WTC11 (cell line): ENCODE measurements at places on chromosomes 1 and 21.
A peak's percentile ranks its signal among the peaks of the same experiment; 100 is the strongest.

GRCh38 chr1:230648114-230648513, 5.8 kb downstream of the COG2 start:
- DNase-seq: no peak

DNA sequence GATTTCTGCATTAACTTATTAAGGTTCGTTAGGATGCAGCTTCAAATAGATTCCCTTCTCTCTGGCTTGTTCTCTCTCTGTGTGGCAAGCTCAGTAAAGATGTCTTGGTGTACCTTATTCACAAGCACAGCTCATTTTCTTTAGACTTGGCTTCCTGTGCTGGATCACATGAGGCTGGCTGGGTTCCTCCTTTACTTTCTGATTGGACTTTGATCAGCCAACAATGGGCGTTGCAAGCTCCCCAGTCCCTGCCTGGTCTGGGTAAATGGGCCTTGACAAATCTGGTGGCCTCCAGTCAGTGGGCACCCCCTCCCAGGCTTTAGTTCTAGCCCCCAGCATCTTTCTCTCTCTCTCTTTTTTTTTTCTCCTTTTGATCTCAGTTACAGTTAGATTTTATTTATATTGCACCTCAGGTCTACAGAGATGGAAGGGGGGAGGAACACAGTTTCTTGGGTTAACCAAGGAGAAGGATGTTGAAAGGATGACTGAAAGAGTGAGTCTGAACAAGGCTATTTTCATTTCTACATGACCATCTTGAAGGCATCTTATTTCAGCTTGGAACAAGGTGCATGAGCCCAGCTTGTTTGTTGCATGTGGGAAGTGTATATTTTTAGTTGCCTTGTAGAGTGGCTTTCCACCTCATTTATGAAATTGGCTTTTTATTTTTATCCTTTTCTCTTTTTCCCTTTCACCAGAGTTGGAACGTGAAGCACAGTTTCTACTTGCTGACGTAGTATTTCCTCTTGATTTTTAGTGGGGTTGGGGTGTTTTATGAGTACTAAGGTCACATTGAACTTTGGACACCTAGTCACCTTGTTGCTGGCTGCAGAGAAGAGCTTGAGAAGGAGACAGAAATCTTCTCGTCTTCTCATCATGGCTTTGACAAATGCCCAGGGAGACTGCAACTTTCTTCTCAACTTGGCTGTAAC, 77.1 kb downstream of the PBX1 start:
- no peak for DNase-seq

DNA sequence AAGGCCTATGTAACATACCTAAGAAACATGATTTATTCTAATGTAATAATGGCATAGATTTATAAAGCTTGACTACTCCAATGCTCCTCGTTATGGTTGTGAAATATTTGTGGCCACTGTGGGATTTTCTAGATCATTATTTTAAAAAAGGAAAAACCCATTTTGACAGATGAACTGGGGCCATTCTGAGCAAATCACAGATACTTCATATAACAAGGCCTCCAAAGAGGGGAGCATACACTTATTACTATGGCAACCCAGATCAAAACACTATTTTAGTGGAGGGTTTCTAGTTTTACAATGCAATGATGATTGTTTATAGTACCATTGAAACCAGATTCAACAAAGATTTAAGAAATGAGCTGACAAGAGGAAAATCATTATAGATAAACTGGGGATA, 346.6 kb downstream of the ZNF326 start:
- DNase-seq: no peak

- no peak for DNase-seq
Observed at GRCh38 chr21:31670070-31670469, 10.6 kb downstream of the SOD1 start.

- no peak for DNase-seq
Observed at GRCh38 chr1:33429332-33429731, 1.6 kb downstream of the PHC2 start.

- no peak for DNase-seq
Observed at GRCh38 chr1:172991674-172992400, 58.9 kb downstream of the TNFSF18 start.

DNA sequence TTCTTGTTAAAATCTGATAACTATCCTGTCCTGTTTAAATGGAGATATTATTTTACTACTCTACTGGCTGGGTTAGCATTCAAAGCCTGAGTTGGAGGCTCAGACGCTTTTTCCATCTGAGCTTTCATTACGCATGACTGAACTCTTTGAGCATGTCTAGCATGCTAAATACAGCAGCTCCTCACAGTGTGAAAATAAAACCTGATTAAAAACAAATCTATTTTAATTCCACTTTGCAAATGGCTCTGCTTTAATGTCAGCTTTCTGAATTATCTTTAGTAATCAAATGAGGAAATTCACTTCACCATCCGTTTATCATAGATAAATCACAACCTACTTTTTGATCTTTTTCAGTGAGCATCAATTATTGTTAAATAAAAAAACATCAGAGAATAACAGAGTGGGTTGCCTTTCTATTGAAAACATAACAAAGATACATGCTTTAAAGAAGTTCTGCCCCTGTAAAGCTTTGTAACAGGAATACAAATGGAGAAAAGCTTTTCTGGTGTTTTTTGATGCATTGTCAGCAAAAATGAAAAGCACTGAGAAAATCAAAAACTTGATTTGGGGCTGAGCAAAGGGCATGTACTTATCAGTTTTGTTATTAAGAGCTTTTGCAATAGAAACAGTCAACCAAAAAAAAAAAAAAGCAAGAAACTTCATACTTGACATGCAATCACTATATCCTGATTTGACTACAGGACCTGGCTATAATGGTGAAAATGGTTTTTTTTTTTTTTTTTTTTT, 3.5 kb upstream of the SPEN start:
- no peak for DNase-seq

DNA sequence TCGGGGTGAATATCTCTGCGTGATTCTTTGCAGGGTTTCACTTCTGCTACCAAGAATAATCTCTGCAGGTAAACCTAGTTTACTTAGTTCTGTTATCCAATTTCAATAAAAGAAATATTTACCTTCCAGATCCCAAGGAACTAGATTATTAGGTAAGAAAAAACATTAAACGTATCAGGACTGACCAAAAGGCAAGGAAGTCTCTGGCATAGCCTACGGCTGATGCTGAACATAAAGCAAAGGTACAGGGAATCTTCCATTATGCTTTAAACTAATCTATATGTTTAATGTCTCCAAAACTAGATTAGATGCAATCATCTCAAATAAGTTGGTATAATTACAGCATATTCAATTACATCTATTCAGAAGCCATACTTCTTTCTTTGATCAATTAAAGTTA, 168.9 kb downstream of the KCNK2 start:
- DNase-seq: no peak

- DNase-seq: peak; percentile 65
Observed at GRCh38 chr1:183915625-183916510, 110.9 kb downstream of the RGL1 start.

DNA sequence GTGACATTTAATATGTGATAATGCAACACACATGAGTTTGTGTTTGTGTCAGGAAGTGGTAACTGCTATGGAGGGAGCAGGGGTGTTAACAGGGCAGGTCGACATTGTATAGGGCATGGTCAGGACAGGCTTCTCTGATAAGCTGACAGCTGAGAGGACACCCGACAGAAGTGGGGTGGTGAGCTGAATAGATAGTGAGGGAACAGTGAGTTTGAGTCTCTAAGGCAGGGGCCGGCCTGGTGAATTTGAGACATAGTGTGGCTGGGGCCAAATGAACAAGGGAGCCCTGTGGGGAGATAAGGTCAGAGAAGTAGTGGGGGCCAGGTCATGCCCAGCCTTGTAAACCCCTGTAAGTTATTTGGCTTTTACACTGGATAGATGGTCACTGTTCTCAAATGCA, 217.4 kb upstream of the KIAA0040 start:
- no peak for DNase-seq

DNA sequence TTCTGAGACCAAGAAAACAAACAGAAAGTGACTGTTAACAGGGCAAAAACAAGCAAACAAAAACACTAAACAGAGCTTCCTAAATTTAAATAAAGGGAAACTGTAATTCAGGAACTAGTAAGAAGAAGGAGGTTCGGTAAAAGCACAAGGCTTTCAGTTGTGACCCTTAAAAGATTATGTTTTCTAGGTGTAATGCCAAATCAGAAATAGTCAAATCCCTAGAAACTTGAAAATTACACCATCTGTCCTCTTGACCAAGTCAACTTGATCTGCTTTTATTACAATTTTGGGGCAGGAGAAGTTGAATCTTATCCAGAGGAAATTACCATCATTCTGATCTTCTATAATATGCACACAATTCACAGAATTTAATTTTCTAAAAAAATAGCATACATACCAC, 754.0 kb upstream of the ADGRL4 start:
- DNase-seq: no peak

DNA sequence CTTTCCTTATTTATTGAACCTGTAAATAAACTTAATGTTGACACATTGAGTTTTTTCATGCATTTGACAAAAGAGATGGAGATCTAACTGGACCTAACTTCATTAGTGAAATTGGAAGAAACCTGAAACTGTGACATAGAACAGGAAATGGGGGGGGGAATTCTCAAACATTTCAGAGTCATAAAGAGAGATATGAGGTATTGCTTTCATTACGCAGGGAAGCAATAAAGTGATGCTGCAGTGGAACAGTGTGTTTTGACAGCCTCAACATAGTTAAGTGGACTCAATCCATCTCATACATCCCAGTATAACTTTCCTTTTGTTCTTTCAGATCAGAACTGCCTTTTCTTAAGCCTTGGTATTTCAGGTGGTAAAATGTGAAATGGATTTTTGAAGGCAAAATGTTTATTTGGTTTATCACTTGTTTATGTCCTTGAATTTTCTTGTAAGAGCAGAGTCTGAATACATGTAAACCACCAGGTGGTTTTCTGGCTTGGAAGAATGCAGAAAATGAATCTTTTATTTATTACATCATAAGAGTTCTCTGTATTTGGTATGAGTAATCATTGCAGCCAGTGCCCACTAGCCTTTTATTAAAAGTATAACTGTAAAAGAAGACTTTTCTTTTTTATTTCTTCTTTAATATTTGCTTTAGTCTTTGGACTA, 132.5 kb downstream of the ZNF326 start:
- no peak for DNase-seq

DNA sequence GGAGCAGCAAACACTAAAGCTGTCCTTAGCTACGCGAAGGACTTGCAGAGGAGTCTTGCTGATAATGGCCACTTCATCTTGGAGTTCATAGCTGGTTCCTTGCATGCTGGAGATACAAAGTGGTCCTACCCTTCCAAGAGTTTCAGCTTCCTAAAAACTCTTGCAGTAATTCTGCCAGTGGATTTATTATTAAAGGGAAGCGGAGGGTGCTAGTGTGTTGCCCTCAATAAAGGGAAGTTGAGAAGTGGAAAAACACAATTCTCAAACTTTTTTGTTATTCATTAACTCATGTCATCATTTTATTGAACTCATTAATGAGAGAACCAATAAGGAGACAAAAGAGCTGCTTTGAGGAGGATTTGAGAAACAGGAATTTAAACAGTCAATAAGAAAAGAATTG, 6.5 kb upstream of the HAPLN2 start:
- DNase-seq: no peak

- DNase-seq: no peak
Observed at GRCh38 chr1:38402230-38402815, 355.7 kb upstream of the POU3F1 start.

DNA sequence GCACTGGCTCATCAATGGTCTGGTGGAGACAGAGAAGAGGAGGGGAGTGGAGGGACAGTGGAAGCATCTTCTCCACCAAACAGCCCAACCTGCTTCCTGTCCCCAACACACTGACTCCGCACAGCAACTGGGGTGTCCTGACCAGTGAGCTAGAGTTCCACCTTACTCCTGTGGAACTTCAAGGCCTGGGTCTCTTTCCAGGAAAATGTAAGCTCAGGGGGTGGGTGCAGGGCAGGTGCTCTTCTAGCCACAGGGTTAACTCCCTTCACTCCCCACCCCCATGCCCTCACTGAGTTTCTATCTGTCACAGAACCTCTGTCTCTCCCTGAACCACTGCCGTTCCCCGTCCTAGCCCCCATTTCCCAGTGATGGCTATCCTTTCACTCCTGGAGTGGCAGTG, 876 bp downstream of the MOB3C start:
- DNase-seq: no peak

GRCh38 chr1:85274969-85275453, 1.4 kb downstream of the BCL10 start:
- no peak for DNase-seq
